ENCODE measurements at places on chromosomes 12 and 14. TPM values are rescaled to one million over a fixed set of nuclear protein-coding genes. Genes with fewer than 3 reads are reported as not detected.

GRCh38 chr12:132658149-132658894 is 28.8 kb downstream of the POLE start:
- DNase-seq: no peak

DNA sequence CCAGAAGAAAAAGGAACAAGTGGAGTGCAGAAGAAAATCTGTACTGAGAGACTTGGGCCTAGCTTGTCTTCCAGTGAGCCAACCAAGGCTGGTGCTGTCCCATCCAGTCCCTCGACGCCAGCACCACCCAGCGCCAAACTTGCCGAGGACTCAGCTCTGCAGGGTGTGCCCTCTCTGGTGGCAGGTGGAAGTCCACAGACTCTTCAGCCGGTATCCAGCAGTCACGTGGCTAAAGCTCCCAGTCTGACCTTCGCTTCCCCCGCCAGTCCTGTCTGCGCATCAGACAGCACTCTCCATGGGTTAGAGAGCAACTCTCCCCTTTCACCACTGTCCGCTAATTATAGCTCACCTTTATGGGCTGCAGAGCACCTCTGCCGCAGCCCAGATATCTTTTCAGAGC is 15.6 kb downstream of the CIPC start:
- no peak for DNase-seq

GRCh38 chr14:64944041-64944440 is 1.5 kb upstream of the GPX2 start:
- no peak for DNase-seq

- DNase-seq: no peak
Measured at GRCh38 chr14:91885113-91885712, 17.9 kb upstream of the TC2N start.

DNA sequence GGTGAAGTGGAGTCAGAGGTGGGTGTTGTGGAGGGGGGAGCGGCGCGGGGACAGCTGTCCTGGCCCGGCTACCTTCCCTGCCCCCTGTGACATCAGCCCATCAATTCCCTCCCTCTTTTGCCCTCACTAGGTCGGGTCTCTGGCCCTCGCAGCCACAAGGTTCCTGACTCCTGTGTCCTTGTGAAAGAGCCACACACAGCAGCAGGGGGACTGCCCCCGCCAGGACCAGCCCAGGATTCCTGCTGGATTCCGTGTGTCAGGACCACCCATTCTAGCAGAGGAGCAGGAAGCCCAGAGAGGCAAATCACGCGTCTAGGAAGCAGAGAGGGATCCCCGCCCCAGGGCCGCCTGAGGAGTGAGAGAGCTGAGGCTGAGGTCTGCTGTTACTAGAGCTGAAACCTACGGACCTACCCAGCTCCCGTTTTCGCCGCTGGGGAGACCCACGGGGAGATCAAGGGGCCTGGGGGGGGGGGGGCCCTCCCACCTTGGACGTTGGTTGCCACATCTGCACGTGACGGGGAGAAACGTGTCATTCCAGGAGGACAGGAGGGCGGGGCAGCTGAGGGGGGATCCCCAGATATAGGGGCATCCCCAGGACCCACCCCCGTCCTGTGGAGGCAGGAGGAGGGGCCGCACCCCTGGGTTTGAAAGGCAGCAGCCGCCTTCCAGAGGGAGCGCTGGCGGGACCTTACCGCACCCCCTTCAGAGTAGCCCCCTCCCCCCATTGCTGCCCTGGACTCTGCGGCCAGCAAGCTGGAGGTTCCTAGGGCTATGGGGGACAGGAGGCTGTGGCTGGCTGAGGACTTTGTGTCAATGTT is 12.5 kb upstream of the INF2 start:
- no peak for DNase-seq

- no peak for DNase-seq
Measured at GRCh38 chr12:109871668-109872314, 8.6 kb downstream of the GLTP start.

GRCh38 chr14:49381778-49382177 is 204.4 kb downstream of the RPS29 start:
- DNase-seq: no peak

The FBRSL1 gene
- total RNA-seq: 76.1 TPM

The PRB4 gene
- total RNA-seq: not detected

The GUCY2C gene
- total RNA-seq: not detected

The WASHC3 gene
- 20.9 TPM for total RNA-seq

Measured in PC-9 (cell line).